ENCODE measurements at places on chromosomes 12 and 14.

GRCh38 chr14:58963873-58964597, 224.4 kb upstream of the DAAM1 start:
- DNase-seq, result no peak

GRCh38 chr12:111330800-111331752, 37.8 kb downstream of the PHETA1 start:
- peak; percentile 45 for DNase-seq

GRCh38 chr12:43973993-43974392, 138.1 kb downstream of the TMEM117 start:
- DNase-seq, result no peak

DNA sequence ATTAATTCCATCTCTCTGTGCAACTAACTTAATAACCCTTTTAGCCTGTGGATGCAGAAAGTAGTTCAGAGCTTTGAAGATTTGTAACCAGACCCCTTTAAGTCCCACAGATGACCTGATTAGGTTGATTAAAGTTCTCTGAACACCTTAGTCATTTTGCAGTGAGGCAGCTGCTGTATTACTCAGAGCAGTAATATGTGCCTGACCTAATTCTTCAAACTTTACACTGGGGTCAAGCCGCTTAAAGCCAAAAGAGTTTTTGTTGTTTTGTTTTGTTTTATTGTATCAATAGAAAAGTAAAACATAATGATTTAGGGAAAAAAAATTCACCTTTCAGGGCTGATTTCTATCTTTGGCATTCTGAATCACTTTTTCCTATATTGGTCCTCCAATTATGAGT, 78.6 kb upstream of the PLEKHG7 start:
- DNase-seq, result peak; percentile 11

DNA sequence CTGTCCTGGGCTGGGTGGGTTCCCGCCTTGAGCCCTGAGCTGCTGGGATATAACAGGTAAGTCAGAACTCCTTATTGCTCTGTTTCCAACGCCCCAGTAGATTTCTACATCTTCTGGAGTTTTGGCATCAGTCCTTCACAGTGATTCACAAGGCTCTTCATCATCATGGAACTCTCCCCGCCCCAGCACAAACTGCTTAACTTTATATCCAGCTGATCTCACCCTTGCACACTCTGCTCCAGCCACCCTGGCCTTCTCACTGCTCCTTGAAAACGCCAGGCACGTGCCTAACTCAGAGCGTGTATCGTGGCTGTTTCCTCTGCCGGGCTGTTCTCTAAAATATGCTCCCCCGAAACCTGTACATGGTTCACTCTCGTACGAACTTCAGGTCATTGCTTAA, 264.9 kb downstream of the NOVA1 start:
- no peak for DNase-seq

GRCh38 chr14:51295646-51296263, 55.7 kb downstream of the TMX1 start:
- DNase-seq, result no peak

GRCh38 chr12:65306366-65307168, 28.1 kb downstream of the MSRB3 start:
- DNase-seq, result no peak

- no peak for DNase-seq
Measured at GRCh38 chr12:65829716-65830115, 5.4 kb downstream of the HMGA2 start.

DNA sequence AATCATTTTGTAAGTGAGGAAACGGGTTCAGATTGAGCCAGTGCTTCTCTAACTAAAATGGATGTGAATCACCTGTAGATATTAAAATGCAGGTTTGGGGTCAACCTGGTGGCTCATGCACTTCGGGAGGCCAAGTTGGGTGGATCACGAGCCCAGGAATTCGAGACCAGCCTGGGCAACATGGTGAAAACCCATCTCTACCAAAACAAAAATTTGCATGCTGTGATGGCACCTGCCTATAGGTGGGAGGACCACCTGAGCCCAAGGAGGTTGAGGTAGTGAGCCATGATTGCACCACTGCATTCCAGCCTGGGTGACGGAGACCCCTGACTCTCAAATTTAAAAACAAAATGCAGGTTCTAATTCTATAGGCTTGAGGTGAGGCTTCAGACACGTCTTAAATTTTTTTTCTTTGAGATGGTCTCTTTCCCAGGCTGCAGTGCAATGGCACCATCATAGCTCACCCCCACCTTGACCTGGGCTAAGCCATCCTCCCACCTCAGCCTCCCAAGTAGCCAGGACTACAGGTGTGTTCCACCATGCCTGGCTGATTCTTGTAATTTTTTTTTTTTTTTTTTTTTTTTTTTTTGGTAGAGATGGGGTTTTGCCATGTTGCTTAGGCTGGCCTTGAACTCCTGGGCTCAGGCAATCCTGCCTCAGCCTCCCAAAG, 9.0 kb downstream of the TUBA1C start:
- no peak for DNase-seq

- no peak for DNase-seq
Measured at GRCh38 chr12:49547090-49547690, 8.4 kb downstream of the KCNH3 start.

DNA sequence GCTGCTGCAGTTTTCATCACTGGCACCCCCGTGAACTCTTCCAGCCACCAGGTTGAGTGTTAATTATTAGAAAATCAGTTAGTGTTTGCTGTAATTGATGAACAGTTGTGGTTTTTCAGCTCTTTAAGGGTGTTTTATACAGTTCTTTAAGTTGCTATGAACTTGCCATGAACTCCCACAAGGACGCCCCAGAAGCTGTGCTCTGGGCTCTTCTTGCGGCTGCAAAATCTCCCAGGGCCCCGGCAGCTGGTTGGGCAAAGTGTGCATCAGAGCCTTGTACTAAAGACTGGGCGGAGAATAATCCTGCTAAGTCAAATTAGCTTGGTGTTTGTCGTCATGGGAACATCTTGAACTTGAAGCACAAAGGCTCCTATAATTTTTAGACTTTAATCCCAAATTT, 82.2 kb downstream of the EML1 start:
- DNase-seq, result no peak

GRCh38 chr12:119989731-119990381, 820 bp downstream of the BICDL1 start:
- no peak for DNase-seq

DNA sequence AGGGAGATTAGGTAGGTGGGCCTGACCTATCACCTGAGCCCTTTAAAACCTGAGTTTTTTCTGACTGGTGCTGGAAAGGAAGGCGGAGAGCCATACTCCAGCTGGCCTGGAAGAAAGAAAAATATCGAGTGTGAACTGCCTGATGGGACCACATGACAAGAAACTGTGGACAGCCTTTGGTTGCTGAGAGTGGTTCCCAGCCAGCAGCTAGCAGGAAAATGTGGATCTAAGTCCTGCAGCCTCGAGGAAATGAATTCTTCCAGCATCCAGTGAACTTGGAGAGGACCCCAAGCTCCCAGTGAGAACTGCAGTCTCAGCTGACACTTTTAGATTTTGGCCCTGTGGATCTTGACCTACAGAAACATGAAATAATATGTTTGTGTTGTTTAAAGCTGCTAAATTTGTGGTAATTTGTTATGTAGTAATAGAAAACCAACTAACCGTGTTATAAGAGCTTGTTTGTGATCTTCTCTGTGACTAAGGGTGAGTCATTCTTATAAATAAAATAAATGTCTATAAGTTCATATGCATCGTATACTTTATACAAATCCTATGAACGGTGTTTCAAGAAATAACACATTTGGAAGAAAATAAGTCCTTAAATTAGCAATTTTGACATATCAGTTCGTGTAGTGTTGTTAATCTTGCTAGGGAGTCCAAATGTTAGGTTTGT, 359.6 kb downstream of the BMP4 start:
- DNase-seq, result no peak

DNA sequence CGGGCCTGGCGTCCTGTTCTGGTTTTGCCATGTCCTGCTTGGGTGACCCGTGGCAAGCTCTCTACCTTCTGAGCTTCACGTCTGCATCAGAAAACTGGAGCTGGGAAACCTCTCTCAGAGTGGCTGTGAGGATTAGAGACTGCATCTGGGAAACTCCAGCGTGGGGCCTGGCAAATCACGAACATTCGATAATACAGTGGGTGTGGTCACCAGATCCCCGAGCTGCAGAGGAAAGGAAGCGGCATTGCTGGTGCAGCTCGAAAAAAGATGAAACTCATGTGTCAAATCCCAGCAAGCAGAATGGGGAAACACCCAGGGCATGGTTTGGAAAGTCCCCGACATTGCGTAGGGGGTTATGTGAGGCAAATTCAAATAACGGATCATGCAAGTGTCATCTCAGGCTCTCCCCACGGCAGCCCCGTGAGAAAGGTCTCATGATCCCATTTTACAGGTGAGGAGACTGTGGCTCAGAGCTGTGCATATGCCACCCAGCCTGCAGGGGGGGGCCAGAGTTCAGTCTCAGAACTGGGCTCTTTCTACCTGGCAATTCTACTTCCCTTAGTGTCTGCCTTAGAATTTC, 98.1 kb upstream of the VRK1 start:
- DNase-seq, result no peak
